ENCODE measurements at places on chromosomes 7 and 10. TPM values are rescaled to one million over a fixed set of nuclear protein-coding genes. Genes with fewer than 3 reads are reported as not detected.

The SPOCK2 gene
- total RNA-seq: 268 TPM

The SAMD9 gene
- 49.0 TPM for total RNA-seq

The CDC14C gene
- total RNA-seq: not detected

The EPDR1 gene
- 0.52 TPM for total RNA-seq

The TSPAN15 gene
- total RNA-seq: 3.8 TPM

The SPDYE1 gene
- total RNA-seq: not detected

The TMEM184A gene
- not detected for total RNA-seq

The NPTX2 gene
- not detected for total RNA-seq

The PLAC9 gene
- not detected for total RNA-seq

The ENKUR gene
- not detected for total RNA-seq

The RHOBTB1 gene
- not detected for total RNA-seq

The ANKRD30A gene
- total RNA-seq: not detected

The FAM24B gene
- 11.0 TPM for total RNA-seq

The PPRC1 gene
- 56.5 TPM for total RNA-seq

The OR6V1 gene
- total RNA-seq: not detected

The KCND2 gene
- total RNA-seq: not detected

The EPO gene
- total RNA-seq: not detected

The PKD1L1 gene
- 0.11 TPM for total RNA-seq

The PSD gene
- 1.6 TPM for total RNA-seq

The TFEC gene
- 0.73 TPM for total RNA-seq

The FLNC gene
- not detected for total RNA-seq

The NUPR2 gene
- not detected for total RNA-seq

The PRLHR gene
- not detected for total RNA-seq

The LIPJ gene
- total RNA-seq: not detected

All from activated CD8-positive, alpha-beta T cell treated with anti-CD3 and anti-CD28 coated beads, Interleukin-2, amount 10 ng/mL, durations not matched to agents 7 days and 5 days (primary cell).